Renal pelvis (tissue), 12 donors: ENCODE measurements at places on chromosomes 11 and 22. TPM values are rescaled to one million over a fixed set of nuclear protein-coding genes. Genes with fewer than 3 reads are reported as not detected.
A peak's percentile ranks its signal among the peaks of the same experiment; 100 is the strongest.

- no peak for DNase-seq
Observed at GRCh38 chr22:47599753-47600152, 837.3 kb downstream of the TBC1D22A start.

DNA sequence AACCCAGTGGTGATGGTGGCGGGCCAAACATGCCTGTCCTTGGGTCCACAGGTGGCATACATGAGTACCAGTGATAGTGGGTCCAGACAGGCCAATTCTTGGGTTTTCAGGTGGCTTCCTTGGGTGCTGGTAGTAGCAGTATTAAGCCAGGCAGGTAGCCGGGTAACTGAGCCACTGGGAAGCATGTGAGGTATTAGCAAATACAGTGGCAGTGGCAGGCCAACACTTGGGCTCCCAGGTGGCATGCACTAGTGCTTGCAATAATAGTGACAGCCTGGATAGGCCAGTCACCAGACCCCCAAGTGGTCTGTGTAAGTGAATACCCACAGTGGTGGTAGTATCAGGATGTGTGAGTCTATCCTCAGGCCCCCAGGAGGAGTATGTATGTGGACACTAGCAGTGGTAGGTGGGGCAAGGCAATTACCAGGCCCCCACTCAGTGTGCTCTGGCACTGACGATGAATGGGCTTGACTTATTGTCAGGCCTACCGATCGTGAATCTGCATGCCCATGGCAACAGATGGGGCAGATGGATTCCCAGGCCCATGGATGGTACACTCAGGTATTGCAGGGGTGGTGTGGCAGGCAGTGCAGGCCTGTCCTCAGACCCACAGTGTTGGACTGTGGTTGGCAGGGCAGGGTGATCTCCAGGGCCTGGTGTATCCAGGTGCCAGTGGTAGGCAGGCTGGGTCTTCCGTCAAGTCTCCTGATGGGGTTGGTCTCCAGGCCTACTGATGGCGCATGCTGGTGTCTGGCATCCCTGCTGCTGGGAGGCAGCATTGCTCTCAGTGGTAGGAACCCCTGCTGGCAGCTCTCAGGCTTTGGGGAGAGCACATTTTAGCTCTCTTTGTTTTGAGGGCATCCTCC is 840.7 kb downstream of the FAM181B start:
- DNase-seq = no peak

DNA sequence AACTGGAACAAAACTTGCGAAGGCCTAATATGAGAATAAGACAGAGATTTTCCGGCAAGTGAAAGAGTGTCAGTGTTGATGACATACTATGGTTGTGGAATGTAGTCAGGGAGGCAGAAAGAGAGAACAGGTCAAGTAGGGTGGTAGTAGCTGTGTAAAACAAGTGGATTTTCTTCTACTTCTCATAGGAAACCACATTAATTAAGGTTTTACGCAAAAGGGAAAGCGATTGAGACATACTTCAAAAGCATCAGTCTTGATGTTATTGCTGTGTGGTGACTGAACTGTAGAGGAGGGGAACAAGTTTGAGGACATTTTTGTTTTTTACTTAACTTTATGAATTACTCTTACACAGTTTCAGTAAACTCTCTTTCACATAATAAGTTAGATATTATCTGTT is 186.0 kb upstream of the CNTN5 start:
- no peak for DNase-seq

DNA sequence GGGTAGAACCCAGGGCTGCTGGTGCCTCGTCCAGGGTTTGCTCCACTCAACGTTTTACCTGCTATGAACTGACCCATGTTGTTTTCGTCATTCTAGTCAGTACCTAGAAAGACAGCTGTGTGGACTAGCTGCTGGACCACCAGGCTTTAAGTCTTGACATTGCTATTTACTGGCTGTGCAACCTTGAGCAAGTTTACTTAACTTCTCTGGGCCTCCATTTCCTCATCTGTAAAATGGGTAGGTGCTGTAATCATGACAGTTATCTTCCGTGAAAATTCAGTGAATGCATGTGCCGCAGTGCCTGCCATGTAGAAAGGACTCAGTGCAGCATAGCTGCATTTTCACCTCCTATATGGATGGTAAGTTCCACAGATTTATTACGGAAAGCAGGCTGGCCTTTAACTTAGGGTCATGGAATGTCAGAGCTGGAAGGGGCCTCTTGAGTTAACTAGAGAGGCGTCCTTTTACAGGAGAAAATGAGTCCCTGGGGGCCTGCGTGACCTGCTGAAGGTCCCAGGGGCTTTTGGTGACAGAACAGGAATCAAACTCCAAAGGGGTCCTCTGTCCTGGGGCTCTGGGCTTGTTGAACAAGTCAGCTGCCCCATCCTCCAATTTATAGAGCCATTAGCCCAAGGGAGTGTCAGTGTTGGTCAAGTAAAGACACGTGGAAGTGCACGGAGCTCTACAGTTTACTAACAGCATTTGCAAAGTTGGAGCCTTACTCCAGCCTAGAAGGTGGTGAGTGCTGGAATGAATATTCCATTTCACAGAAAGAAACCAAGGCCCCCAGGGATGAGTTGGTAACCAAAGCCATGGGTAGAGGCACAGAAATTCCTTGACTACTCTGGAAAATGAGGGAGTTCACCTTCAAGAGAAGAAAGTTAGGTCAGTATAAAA is 12.0 kb upstream of the MALAT1 start:
- no peak for DNase-seq

DNA sequence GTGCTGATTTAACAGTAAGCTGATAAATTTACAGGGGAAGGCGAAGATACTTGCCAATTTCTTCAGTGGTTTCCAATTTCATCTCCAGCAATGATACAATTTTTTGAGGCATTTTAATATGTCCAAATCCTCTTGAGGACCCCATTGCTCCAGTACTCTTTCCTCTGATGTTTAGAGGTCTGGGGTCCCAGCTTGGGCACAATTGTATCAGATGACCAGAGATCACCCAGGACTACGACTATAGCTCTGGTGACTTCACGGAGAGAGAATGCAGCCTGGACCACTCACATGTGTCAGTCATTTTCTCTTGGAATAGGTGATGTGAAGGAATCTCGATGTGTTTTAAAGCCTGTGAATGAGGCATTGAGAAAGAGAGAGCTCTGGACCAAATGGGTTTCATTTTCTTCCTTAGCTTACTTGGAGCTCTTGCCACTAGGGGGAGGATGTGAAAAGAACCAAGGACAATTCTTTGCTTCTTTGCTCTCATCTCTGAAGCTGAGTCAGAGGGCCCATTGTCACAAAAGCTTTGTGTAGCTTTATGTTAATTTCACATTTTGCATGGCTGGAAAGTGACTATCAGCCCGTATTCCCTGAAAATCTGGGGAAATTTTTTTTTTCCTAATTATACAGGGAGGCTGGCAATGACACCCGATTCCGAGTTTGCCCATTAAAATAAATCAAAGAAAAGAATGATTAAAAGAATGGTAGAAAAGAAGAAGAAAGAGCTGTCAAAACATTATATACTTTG is 6.7 kb upstream of the CCDC90B start:
- peak; percentile 53 for DNase-seq

- DNase-seq = no peak
Observed at GRCh38 chr11:22976146-22976545, 115.9 kb upstream of the CCDC179 start.

- DNase-seq = no peak
Observed at GRCh38 chr22:45208993-45209838, 31.5 kb downstream of the KIAA0930 start.

GRCh38 chr11:59923813-59924212 is 14.4 kb upstream of the OOSP1 start:
- no peak for DNase-seq

DNA sequence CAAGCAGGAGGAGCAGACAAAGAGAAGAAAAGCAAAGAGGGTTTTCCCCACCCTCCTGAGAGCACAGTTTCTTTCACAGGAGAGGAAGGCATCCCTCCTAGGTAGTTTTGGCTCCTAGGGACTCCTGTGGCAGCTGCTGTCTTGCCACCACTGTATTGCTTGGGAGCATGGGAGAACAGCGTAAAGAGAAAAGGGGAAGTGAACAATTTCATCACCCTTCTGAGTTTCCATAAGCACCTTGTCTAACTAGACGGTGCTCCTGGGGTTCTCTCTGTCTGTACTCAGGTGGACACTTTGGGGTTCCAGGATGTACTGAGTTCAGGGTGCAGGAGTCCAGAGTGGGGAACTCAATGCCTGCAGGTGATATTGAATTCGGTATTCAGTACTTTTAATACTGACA is 1430.5 kb downstream of the TBC1D22A start:
- no peak for DNase-seq

GRCh38 chr11:70089631-70090030 is 11.5 kb downstream of the ANO1 start:
- no peak for DNase-seq

- DNase-seq = peak; percentile 87
Observed at GRCh38 chr11:92765965-92766371, 203.5 kb upstream of the MTNR1B start.

DNA sequence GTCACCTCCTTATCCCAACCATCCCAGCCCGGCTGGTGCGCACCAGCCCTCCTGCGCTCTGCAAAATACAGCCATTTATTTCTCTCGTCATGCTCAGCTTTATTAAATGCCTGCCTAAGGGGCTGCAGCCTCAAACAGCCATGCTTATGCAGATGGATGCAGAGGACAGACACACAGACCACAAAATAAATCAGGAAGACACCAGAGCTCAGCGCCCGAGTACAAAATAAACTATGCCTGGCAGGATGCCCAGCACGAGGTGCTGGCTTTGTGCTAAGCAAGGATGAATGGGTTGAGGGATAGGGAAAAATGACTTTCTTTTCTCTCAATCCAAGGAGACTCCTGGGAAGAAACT is 70.5 kb downstream of the RPUSD4 start:
- DNase-seq = no peak

- DNase-seq = no peak
Observed at GRCh38 chr11:45704635-45705034, 39.2 kb upstream of the CHST1 start.

DNA sequence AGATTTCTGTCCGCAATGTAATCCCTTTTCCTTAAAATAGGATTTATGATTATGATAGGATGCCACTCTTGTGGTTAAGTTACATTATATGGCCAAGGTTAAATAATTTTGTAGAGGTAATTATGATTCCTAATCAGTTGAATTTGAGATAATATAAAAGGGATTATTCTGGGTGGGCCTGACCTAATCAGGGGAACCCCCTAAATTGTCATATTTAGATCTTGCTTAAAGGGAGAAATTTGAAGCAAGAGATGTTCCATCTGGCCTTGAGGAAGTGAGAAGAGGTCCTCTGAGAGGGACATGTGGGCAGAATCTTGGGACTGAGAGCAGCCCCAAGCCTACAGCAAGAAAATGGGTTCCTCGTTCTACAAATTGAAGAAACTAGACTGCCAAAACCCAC is 1550.1 kb upstream of the TENM4 start:
- DNase-seq = no peak

DNA sequence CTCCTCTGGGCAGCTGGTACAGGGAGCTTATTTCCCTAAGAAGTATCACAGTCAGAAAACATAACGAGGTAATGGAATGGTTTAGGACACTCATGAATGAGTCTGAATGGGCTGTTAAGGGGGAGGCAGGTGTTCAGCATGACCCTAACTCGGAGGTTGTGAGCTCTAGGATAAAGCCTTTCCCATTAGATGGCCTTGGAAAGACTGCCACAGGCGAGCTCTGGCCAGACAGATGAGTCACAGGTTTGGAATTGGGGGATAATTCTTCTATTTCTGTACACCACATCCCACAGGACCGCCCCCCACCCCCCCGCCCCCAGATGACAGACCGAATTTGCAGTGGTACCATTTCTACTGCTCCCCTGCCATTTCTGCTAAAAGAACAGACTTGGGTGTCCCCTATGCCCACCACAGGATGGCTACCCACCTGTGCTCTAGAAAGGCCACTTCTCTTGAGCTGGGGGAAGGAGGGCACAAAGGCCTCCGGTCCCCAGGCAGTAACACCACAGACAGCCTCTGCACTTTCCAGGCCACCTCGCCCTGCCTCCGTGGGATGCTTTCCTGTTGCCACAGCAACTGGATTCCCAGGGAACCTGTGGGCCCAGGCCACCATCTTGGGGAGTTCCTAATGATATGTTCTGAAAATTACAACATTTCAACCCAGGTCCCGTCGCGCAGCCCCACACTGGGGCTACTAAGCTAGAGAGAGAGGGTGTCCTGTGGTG is 76.7 kb downstream of the TRIM29 start:
- no peak for DNase-seq

- DNase-seq = no peak
Observed at GRCh38 chr11:33909150-33909549, 17.3 kb upstream of the LMO2 start.

- DNase-seq = no peak
Observed at GRCh38 chr11:128796270-128796669, 70.8 kb downstream of the KCNJ1 start.

GRCh38 chr11:1205121-1205986 is 17.5 kb upstream of the MUC5B start:
- DNase-seq = no peak

DNA sequence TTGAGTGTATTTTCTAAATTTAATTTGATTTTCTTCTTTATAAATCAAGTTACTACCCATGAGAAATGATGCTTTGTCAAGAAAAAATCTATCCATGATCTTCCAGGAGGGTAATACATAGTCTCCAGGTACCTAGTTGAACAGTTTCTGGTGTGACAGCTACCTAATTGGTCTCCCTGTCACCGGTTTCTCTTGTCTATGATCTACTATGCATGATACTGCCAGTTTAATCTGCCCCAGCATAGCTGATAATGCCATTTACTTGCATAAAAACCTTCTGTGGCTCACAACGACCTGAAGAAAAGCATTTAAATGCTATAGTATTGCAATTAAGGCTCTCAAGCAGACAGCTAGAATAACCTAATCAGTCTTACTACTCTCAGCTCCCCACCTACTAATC is 349.5 kb downstream of the DLG2 start:
- no peak for DNase-seq

- peak; percentile 81 for DNase-seq
Observed at GRCh38 chr22:27238935-27239510, 562.5 kb downstream of the MN1 start.

DNA sequence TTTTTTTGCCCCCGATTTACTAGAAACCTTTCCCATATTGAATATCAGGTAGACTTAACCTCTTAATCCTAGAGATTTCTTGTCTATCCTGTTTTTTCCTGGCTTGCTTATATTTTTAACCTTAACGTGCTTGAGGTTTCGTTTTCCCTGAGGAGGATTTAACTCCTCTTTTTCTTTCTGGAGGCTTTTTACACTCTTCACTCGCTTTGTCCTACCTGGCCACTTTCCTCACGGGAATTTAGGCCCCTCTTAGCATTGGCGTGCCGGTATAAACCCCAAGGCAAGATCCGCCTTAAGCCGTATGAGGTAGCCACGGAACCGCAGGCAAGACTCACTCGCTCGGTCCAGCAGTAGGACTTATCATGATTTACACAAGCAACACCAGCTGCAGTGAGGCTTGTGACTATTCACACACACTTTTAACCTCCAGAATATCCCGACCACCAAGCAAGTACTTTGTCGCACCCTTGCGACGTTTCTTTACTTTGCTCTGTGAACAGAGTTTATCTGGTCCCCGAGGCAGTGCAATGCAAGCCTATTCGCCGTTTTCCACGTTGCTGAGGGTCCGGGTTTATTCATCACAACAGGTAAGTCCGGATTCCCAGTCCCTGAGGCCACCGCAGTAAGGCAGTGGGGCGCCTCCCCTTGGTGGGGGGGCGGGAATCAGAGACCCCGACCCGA is 20.6 kb upstream of the ALDH3B2 start:
- DNase-seq = no peak

Gene METTL15
- polyA plus RNA-seq = 17.9 TPM

Gene OR4A16
- not detected for polyA plus RNA-seq

Gene SYCE3
- not detected for polyA plus RNA-seq

Gene NCR3LG1
- 1.2 TPM for polyA plus RNA-seq

Gene CCDC87
- 0.37 TPM for polyA plus RNA-seq

Gene SLC6A5
- polyA plus RNA-seq = 0.34 TPM

Gene SAC3D1
- polyA plus RNA-seq = 14.6 TPM

Gene ACTN3
- polyA plus RNA-seq = 0.43 TPM

Gene CD6
- polyA plus RNA-seq = 2.5 TPM

Gene NEFH
- 7.7 TPM for polyA plus RNA-seq

Gene OR8D4
- polyA plus RNA-seq = not detected

Gene C2CD2L
- 11.8 TPM for polyA plus RNA-seq
